ENCODE measurements at places on chromosomes 6 and 20.

GRCh38 chr6:138225953-138226352 lies 7.7 kb upstream of the PBOV1 start:
- DNase-seq, result no peak

- no peak for DNase-seq
These were observed 14.3 kb upstream of the CBFA2T2 start for GRCh38 chr20:33475381-33476152.

DNA sequence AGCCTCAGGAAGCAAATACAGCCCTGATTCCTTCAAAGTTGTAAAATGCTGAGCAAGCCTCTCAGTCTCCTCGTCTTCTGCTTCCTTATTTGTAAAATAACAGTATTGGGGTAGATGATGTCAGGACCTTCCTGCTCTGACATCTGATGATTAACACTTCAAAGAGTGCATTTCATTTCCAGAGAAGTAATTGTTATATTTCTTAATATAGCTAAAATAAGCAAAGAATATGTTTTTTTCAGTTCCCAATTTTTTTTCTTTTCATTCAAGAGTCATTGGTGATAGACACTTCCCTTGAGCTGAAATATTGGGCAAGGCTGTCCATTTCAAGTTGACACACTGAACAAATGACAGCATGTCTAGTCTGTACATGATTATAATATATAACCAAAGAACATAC lies 53.4 kb downstream of the SLX4IP start:
- DNase-seq, result no peak

DNA sequence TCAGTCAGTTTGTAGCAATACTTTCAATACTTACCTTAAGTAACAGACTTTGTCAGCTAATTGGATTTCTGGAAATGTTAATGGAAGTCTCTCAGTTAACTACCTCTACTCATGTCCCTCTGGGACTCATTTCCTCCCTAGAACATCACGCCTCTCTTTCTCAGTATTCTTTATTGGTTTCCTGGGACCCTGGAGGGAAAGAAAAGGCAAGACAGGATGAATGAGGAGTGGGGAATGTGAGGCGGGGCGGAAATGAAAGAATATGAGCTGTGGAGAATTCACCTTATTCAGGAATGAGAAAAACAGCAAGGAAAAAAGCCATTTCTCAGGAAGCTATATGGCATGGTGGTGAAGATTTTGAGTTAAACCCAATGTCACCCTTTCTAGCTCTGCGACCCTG lies 62.7 kb downstream of the ANKS1A start:
- no peak for DNase-seq

DNA sequence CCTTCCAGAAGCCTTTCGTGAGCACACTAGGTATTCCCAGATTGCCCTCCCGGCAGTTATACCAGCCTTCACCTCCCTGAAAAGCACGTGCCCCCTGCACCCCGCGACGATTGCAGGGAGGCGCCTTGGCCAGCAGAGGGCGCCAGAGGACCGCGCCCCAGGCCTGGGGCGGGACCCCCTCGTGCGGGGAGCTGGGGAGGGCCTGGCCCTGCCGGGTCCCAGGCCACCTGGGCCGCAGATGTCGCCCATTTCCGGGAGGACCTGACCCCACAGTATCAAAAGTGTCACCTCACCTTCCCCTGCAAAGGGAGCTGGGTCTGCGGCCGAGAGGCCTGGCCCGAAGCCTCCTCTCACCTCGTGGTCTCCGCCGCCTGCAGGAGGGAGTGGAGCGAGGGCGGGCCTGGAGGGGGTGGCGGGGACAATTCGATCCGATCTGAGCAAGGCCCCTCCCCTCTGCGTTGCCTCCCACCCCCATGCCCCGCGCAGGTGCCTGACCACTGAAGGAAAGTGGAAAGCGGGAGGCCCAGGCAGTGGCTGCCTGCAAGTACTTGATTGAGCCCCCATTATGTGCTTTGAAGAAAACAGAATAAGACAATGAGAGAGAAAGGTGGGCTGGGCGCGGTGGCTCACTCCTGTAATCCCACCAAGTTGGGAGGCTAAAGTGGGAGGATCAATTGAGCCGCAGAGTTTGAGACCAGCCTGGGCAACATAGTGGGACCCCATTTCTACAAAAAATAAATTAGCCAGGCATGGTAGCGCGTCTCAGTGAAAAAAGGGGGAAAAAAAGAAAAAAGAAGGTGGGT lies 3.5 kb upstream of the SNAI1 start:
- DNase-seq, result peak; percentile 37

DNA sequence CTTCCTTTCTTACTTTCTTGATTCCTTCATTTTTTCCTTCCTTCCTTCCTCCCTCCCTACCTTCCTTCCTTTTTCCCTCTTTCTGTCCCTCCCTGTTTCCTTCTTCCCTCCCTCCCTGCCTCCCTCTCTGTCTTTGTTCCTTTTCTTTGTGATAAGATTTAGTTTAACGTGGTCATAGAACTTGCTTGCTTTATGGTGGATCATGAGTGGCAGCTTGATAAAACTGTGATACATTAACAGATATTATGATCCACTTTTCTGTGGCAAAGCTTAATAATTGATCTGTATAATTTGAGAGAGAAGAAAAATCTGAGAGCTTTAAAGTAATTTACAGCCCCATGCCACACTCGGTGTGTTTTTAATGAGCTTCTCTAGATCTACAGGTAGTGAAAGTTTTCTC lies 280.5 kb downstream of the RNF144B start:
- no peak for DNase-seq

- no peak for DNase-seq
These were observed 71.6 kb upstream of the SLC22A1 start for GRCh38 chr6:160050022-160050421.

GRCh38 chr6:152295346-152295745 lies 341.8 kb downstream of the SYNE1 start:
- peak; percentile 85 for DNase-seq

DNA sequence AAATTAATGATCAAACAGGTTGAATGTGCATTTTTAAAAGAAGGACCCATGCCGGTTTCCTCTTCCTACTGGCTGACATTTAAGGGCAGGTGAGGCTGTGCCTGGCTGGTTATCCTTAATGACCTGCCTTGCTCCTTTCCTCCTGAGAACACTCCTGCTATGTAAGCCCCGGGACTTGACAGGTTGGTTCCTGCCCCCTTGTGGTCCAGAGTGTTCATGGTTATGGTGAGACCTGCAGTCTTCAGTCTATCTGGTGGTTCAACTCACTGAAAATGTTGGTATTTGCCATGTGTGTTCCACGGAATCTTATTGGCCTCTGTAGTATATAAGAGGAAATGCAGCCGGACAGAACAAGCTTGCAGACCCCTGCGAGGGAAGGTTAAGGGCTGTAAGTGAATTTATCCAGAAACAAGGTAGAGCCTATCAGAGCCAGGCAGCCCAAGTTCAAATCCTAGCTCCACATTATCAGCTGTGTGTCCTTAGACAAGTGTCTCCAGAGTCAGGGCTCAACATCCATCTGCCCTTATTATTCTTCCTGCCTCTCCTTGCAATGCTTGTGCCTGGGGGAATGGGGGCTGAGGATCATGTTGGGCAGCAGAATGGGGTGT lies 5.2 kb upstream of the BPIFA3 start:
- peak; percentile 9 for DNase-seq

DNA sequence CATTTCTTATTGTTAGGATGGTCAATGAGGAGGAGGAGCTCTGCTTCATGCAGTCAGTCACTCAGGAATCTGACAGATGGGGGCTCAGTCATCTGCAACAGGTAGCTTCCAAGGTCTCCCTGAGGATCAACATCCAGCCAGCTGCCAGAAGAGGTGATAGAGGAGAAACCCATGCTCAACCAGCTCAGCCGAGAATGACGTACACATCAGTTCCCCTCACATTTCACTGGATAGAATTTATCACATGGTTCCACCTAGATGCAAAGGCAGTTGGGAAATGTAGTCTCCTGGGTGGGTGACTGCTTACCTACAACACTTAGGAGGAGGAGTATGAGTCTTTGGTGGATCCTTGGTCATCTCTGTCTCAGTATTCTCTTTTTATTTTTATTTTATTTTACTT lies 144.5 kb downstream of the CEBPB start:
- peak; percentile 40 for DNase-seq

DNA sequence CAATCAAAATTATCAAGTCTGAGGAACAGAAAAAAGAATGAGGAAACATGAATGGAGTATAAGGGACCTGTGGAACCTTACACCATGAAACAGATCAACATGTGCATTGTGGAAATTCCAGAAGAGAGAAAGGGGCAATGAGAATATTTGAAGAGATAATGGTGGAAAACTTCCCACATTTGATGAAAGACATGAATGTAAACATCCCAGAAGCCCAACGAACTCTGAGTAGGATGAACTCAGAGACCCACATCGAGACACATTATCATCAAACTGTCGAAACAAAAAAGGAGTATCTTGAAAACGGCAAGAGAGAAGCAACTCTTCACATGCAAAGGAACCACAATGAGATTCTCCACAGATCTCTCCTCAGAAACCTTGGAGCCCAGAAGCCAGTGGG lies 371.1 kb downstream of the CDKAL1 start:
- DNase-seq, result no peak

DNA sequence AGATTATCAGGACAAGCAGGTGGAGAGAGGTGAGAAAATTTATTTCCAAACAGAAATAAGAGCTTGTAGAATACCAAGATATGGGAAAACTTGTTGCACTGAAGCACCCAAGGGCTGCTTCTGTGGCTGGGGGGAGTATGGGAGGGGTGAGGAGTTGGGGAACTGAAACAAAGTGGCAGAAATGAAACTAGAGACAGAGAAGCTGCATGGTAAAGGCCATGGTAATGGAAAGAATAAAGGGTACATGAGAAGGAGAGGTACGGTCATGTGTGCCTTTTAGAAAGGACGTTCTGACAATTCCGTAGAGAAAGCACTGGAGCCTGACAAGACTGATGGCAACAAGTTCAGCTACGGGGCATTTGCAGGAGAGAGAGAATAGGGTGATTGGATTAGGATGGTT lies 51.6 kb upstream of the RIN2 start:
- no peak for DNase-seq

GRCh38 chr20:8515810-8516435 lies 383.9 kb downstream of the PLCB1 start:
- DNase-seq, result no peak

DNA sequence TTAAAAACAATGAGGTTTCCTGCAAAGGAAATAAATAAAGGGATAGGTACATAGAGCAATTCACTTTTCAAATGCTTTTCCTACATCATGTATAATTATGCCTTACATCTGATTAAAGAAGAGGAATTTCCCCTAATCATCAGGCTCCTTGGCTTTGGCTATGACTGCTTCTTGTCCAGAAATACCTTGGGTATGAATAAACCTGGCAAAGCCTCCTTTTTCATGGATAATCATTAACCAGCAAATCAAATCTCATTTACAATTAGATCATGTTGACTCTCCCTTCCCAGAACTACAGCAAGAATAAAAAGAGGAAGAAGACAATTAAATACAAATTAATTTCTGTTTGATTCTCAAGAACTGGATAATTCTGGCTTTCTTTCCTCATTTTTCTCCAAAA lies 58.0 kb upstream of the CD2AP start:
- peak; percentile 24 for DNase-seq

DNA sequence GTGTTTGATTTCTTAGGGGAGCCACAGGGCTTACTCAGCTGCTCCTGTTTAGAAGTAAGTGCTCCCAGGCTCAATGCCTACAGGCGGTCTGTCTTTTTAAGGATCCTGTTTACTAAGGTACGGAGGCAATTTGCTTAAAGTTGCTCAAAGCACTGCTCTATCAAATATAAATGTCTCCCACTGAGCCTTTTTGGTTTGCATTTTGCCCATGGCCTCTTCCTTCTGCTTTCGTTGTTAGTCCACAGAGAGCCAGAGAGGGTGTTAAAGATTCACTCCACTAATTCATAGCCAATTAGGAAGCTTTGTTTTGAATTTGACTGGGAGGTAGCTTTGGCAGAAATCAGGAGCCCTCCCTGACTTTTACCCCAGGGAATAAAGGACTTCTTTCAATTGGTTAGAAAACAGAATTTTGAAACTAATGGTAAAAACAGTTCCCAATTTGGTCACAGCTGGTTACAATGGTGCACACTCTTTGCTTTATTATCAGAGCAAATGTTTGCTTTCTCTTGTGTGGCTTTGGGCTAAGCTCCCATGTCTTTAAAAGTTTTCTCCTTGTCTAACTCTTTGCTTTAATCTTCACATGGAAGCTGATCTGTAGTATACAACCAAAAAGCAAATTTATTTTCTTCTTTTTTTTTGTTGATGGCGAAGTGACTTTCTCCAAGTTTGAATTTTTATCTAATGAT lies 126.2 kb downstream of the IMPG1 start:
- DNase-seq, result no peak

GRCh38 chr6:28488916-28489365 lies 26.7 kb downstream of the GPX6 start:
- DNase-seq, result peak; percentile 81

- no peak for DNase-seq
These were observed 27.5 kb upstream of the TBC1D22B start for GRCh38 chr6:37230104-37230503.

- no peak for DNase-seq
These were observed 171.1 kb upstream of the MARCKS start for GRCh38 chr6:113686049-113686448.

DNA sequence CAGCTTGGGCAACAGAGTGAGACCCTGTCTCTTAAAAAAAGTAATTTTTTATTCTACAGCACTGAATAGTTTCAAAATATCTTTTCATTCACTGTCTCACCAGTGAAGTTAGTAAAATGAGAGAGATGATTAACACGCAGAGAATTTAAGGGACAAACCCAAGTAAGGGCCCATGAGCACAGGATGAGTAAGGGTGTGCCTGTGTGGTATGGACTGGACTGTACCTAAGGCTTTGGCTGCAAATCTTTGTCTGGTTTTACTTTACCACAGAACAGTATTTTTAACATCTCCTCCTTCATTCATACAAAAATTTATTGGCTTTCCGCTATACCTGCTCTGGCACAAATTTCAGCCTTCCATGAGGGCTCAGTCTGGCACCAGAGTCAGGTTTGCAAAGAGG lies 433.3 kb downstream of the UTRN start:
- DNase-seq, result peak; percentile 49

DNA sequence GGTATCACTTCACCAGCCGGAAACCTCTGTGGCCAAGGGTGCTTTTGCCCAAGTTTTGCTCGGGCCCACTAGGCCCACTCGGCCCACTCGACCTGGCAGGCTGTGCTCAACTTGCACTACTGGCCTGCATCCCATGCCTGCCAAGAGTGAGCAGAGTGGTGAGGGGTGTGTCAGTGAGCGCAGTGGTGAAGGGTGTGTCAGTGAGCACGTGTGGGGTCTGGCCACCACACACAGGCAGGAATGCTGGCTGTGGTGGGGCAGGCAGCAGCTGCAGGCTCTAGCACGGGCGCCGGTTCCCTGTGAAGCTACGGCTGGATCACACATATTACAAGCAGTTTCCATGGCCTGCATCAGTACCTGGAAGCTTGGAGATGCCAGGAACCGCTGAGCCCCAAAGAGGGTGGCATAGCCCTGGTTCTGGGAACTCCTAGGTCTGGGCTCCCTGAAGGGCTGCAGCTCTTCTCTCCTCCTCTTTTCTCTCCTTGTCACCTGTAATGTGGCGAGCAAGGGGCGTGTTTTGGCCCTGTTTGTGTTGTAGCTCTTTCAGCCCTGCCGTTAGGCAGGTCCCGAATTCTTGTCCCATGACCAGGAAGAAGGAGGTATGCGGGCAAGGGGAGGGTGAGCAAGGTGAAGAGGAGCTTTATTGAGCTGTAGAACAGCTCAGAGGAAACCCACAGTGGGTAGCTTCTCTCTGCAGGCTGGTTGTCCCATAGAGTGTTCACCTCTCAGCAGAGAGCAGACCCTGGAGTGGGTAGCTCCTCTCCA lies 51.0 kb upstream of the CLDN20 start:
- DNase-seq, result peak; percentile 69
